ENCODE measurements at places on chromosomes 6 and 20. TPM values are rescaled to one million over a fixed set of nuclear protein-coding genes. Genes with fewer than 3 reads are reported as not detected.

CALHM4 gene
- total RNA-seq, result not detected

DNA sequence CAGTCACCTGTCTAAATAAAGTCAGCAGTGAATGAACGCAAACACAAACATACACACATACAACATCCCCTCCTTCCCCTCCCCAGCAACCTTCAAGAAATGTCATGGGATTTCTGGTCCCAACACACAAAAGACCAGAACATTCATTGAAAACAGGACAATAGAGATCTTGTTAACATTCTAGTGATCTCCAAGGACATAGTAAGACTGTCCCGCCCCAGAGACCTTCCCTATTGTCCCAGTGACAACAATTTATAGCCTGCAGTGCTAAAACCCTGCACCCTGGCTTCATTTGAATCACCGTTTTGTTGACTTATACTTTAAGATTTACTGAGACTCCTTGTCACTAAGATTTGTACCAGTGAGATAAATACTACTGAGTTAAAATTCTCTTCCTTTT is 143.9 kb upstream of the NOX3 start:
- no peak overlapping the region for H3K4me3 ChIP-seq
- H3K27me3 ChIP-seq, result no peaks in the 10 kb centered on the region
- H3K36me3 ChIP-seq, result no peaks in the 10 kb centered on the region
- H3K4me1 ChIP-seq, result no peaks in the 10 kb centered on the region
- no peak overlapping the region for H3K27ac ChIP-seq

BPI gene
- 0.19 TPM for total RNA-seq

DNA sequence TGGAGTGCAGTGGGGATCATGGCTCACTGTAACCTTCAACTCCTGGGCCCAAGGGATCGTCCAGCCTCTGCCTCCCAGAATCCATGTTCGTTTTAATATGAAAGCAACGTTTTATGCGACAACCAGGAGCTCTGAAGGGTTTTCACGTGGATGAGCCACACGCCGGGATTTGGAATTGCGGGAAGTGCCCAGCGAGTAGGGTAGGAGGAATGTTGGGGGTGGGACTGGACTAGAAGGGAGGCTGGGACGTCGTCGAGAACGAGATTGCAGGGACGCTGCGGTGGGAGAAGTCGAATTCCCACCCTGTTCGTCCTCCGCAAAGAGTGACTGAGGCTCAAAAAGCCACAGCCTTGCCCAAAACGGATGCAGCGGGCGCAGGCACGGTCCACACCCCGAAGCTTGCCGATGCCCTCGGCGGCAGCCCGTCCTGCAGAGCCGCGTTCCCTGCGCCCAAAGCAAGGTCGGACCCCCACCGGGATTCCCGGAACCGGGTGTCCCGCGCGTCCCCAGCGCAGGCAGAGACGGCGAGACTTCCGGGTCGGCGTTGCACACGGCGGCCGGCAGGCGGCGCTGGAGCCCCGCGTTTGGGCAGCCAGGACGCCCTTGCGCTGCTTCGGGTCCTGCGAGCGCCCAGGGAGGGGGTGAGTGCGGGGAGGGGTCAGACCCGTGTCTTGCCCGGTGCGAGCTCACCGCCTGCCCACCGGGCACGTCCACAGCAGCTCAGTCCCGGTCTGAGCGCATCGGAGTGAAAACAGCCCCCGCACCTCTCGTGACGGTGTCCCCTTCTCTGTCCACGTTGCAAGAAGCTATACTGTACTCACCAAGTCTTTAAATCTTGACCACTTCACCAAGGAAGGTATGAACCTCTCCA is 87.8 kb downstream of the DHX35 start:
- DNase-seq, result peak; percentile 94
- H3K27me3 ChIP-seq, result no peaks in the 10 kb centered on the region
- H3K4me1 ChIP-seq, result no peaks in the 10 kb centered on the region
- no peak overlapping the region for H3K27ac ChIP-seq

DNA sequence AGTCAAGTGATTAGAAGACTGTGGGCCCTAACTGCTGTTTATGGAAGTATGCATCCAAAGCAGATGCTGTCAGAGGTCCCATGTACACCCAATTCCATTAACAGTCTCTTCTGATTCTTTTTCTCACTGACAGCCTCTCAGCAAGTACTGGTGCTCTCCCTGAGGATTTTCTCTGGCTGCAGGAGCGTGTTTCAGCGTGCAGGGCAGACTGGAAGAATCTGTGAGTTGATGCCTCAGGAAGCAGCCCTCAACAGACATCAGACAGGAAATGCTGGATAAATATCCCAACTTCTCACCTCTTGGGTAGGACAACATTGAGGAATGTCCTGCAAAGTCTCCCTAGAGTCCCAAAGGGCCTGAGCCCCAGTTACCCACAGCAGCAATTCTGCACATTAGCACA is 40.8 kb downstream of the ANKEF1 start:
- H3K4me3 ChIP-seq, result no peak overlapping the region
- no peak for DNase-seq
- H3K27me3 ChIP-seq, result no peaks in the 10 kb centered on the region
- H3K27ac ChIP-seq, result no peak overlapping the region
- no peaks in the 10 kb centered on the region for H3K36me3 ChIP-seq
